ENCODE measurements at places on chromosomes 12 and 14.
A peak's percentile ranks its signal among the peaks of the same experiment; 100 is the strongest.

DNA sequence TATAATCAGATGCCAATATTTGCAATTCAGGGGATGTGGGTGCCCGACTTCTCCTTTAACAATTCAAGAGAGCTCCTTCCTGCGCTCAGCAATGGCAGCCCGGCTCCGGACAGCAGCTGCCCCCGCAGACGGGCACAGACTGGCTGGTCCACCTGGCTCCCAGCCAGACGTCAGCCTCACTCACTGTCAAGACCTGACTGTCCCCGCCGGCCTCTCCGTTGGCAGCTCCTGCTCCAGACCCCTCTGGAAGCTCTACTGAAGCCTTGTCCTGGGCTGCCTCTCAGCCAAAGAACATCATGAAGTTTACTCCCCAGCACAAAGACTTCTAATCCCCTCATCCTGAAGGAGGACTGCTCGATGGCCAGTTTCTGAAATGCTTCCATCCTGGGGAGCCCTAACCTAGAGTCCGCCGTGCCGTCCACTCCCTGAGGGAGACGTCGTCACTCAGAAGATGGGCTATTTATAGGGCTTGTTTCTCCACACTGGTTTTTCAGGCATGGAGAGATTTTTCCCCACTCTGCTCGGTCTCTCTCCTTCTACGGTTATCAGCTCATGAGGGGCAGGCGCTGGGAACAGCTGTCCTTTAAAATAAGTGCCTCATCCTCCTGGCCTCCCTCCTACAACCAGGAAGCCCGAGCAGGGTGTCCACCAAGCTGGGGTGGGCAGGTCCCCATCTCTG lies 126.2 kb downstream of the RFLNA start:
- no peak for DNase-seq

- DNase-seq, result no peak
Measured at GRCh38 chr14:81273961-81274575, 53.3 kb upstream of the GTF2A1 start.

DNA sequence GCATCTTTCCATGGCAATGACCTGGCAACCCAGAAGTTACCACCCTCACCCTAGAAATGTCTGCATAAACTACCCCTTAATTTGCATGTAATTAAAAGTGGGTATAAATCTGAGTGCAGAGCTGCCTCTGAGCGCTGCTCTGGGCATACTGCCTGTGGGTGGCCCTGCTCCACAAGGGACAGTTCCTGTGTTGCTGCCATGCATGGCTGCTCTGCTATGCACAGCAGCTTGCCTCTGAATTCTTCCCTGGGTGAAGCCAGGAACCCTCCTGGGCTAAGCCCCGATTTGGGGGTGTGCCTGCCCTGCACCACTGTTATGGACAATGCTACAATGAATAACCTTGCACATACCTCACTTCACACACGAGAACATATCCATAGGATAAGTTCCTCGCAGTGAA lies 35.7 kb upstream of the GPR132 start:
- peak; percentile 36 for DNase-seq

DNA sequence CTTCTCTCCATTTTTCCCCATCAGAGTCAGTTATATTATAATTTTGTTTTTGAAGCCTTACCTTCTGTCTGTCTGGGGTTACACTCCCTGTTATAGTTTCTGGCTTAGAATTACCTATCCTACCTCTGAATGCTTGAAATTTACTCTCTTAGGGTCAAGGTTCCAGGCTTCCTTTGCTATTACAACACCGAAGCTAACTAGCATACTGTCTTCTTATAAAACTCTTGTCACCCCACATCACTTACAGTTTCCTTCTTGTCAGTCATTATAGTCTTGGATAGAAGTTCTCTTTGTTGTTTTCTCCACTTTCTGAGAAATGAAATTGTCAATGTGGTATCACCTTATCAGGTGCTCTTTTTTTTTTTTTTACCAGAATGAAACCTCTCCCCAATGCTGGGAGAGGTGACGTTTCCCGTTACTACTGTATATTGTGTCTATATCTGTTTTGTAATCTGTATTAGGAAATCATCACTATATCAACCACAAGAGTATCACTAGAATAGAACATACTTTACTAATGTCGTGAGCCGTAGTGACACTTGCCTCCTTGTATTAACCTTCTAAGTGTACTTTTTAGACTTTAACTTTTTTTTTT lies 69.2 kb upstream of the PSMA6 start:
- DNase-seq, result no peak

- no peak for DNase-seq
Measured at GRCh38 chr12:113270709-113271009, 49.4 kb downstream of the TPCN1 start.
